ENCODE measurements at places on chromosomes 6 and 20. TPM values are rescaled to one million over a fixed set of nuclear protein-coding genes. Genes with fewer than 3 reads are reported as not detected.

The NOX3 gene
- total RNA-seq, result not detected

The ECT2L gene
- not detected for total RNA-seq

GRCh38 chr20:34085544-34086040, 26.5 kb downstream of the EIF2S2 start:
- no peak for DNase-seq

DNA sequence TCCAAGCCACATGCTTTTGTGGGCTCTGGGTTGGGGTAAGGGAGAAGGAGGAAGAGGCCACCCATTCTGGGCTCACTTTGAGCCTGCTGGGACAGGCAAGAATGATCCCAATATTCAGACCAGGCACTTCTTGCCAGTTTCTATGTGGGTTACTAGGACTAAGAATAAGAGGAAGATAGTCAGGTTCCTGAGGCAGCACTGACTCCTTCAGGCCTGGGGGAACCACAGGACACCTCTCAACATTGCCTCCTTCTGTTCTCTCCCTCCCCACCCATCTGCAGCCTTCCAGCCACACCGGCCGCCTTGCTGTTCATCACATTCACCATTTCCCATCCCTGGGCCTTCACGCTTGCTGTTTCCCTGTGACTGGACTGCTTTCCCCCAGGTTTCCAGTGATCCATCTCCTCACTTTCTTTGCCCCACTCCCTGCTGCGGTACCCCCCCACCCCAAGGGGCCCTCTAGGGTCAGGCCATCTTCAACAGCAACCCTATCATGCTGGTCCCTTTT, 69.2 kb upstream of the SIRPA start:
- DNase-seq, result no peak

DNA sequence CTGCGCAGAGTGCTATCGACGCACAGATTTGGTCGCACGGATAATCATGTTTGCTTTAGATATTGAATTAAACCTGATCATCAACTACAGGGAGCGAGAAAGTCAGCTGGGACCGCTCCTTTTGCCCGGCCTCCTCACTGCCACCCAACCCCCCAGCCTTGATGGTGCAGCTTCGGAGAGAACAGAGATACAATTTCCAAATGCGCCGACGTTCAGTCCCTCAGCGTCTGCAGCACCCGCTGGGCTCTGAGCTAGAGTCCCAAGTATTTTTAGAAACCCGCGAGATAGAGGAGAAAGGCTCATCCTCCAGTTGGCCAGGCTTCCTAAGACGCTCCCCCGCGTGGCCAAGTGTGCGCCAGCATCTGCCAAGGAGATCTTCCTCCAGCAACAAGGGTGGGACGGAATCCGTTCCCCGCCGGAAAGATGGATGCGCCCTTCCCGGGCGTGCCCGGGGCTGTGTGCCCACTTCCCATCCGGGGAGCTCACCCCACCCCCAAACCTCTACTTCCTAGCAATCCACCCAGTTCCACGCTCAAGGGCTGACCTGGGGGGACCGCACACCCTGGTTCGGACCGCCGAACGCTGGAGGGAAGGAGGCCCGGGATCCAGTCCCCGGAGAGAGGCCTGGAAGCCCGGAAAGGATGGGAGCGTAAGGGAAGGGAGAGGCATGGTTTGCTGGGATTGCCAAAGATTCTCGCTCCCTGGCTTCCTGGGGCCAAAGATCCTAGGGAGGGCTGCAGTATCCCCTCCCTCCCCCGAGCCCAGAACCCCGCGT, 4.1 kb downstream of the NKX2-2 start:
- no peak for DNase-seq

Data from activated CD4-positive, alpha-beta memory T cell treated with anti-CD3 and anti-CD28 coated beads, Interleukin-2, amount 10 ng/mL, durations not matched to agents 7 days and 5 days (primary cell).